ENCODE measurements at places on chromosomes 6 and 20. TPM values are rescaled to one million over a fixed set of nuclear protein-coding genes. Genes with fewer than 3 reads are reported as not detected.

Gene CST4
- not detected for total RNA-seq

Gene CASS4
- not detected for total RNA-seq

Gene SLCO4A1
- 26.9 TPM for total RNA-seq

Gene MAP3K5
- 2.9 TPM for total RNA-seq

- DNase-seq = no peak
These were observed 3.3 kb upstream of the TAAR5 start for GRCh38 chr6:132592855-132593254.

Gene WFDC5
- not detected for total RNA-seq

GRCh38 chr6:130368576-130368975, 2.8 kb downstream of the TMEM200A start:
- DNase-seq = no peak

Gene CLVS2
- 0.20 TPM for total RNA-seq

Gene PGM3
- total RNA-seq = 8.6 TPM

GRCh38 chr6:37987018-37987417, 167.5 kb downstream of the ZFAND3 start:
- no peak for DNase-seq

DNA sequence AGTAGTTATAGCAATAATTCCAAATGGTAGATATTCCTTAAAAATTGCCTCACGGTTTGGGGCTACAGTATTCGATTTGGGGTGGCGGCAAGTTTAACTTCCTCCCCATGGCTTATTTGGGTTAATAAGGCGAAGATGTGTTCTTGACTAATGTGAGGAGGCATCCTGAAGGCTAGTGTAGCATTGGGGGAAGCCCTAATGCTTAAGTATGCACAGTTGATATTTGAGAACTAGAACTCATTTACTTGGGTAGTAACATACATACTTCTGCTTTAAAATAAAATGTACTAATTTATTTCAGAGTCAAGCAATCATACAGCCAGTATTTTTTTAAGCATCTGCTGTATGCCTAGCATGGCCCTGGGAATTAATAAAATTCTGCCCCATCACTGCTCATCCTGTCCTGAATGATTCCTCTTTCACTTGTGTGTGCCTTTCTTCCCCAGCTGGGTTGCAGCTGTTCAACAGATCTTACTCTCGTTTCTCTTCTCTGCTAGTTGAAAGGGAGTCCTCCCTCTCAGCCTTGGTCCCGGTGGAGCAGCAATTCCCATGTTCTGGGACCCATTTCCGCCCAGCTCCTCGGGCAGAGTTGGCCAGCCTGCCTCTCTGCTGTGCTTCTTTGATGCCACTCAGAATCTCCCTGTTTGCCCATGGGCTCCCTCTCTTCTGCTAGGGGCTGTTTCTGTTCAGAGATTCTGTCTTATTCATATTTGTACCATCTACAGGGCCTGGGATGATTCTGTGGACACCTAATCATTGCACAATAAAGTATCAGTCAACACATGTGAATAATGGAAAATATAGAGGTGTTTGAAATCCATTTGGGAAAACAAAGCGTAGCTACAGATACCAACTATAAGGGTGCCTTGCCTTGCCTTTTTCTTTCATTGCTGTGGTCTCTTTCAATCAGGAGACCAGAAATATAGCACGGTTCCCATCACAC, 104.8 kb downstream of the ARID1B start:
- DNase-seq = no peak

Gene SOX4
- 1.6 TPM for total RNA-seq

DNA sequence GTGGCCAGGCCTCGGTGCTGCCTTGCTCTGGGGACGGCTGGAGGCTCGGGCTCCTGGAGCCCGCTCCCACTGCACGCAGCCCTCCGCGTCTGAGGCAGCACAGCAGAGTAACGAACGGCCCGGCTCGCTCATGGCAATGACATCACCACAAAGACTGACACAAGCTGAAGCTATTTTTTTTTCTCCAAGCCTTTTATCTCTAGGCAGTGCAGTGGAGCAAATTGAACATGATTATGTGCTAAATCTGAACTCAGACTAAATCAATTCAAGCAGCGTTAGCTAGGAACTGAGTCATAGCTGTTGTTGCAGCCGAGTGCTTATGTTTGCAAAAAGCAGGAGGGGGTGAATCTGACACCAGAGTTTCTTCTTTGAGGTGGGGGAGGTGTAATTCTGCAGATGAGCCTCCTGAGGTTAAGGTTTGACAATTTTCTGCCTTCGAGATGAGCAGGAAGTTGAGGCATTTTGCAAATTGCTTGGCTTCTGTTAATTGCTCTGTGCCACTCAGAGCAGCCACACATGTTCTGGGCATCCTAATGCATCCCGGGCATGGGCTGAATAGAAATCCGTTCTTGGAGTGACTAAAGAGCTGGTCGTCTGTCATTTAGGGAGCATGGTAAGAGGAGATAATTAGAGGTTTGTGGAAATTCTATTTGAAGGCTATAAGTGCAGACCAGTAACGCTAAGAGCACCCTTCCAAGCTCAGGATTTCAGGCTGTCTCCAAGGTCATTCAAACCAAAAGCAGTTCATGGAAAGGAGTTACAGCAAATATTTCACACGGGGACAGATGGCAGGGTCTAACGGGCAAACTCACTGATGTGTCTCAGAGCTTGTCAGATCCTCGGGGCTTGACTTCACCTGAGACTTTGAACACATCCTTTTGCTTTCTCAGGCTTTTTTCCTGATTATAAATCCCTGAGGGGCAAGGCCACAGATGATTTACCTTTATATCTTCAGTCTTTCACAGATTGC, 155.1 kb upstream of the ENPP5 start:
- no peak for DNase-seq

Gene MCHR2
- total RNA-seq = not detected

Gene THEMIS
- total RNA-seq = 0.10 TPM

GRCh38 chr6:53309059-53309900, 39.5 kb downstream of the ELOVL5 start:
- no peak for DNase-seq

- DNase-seq = no peak
These were observed 451.0 kb upstream of the MARCKS start for GRCh38 chr6:113406048-113406695.

Gene XKR7
- not detected for total RNA-seq

Gene CALHM6
- total RNA-seq = 0.63 TPM

Gene IL17F
- not detected for total RNA-seq

DNA sequence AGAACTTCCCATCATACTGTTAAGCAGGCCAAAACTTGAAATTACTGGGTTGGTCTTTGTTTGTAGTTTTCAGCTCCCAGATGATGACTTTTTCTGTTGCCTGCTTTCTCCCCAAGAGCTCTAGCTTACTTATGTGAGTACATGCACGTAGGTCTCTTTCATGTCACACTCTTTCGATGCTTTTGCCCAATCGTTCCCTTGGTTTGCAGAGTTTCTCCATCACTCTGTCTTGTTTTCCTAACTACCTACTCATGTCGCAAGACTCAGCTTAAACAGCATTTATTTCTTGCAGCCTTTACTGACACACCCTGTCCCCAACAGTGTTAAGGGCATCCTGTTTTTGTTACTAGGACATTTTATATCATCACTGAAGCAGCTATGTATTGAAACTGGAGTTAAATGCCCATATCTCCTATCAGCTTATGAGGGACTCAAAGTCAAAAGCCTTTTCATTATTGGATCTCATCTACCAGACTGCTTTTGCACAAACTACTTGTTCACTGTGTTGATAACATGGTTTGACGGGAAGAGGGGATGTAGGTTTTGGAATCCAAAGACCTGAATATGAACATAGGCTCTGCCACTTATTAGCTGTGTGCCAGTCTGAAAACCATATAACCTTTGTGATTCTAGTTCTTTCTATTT, 2.9 kb downstream of the ARG1 start:
- DNase-seq = no peak

DNA sequence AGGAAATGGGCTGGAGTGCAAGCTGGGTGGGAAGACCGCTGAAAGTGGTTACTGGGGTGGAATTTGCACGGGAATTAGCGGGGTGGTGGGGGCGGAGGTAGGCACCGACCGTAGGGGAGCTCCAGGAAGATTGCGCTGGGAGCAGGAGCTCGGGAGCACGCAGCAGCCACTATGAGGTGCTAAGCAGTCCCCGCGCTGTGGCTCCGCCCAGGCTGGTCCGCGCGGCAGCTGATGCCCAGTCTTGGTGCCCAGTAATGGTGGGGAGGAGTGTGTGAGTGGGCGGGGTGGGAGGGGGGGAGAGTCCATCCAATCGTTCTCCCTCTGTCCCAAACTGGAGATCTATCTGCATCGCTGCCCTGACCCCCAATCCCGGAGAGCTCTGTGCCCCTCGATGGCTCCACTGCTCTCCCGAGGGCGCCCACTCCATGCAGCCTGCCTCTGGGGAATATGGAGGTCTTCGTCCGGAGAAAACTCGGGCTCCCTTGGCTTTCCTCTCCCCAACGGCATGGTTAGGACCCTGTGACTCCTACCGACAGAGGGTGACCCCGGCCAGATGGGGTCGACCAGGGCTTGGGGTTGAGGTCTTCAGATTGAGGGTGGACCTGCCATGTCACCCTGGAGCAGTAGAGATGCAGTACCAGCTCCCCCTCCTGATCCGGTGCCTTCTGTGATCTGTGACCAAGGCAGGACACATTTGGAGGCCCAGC, 5.3 kb downstream of the TP53TG5 start:
- peak; percentile 59 for DNase-seq

Gene SNRNP48
- total RNA-seq = 16.6 TPM

DNA sequence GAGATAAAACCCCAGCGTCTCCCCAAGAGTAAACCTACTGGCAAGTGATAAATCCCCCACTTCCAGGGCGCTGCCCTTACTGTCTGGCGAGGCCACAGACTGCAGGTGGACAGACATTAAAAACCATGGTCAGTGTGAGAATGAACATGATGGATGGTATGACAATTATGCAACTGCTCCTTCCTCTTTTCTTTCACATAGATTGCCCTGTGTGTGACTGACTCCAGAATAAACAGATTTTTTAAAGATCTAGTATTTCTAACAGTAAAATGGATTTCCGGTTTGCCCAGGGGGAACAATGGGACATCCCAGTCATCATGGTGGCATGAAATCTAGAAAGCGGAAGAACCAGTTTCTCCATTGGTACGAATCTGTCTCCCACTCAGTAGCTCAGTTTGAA, 153.7 kb downstream of the FOXC1 start:
- DNase-seq = no peak

- no peak for DNase-seq
These were observed 173.0 kb upstream of the SCGN start for GRCh38 chr6:25478973-25479372.

Gene MCUR1
- 9.5 TPM for total RNA-seq

- DNase-seq = no peak
These were observed 43.2 kb downstream of the PFDN4 start for GRCh38 chr20:54251096-54251495.

- DNase-seq = no peak
These were observed 12.1 kb upstream of the UBE2J1 start for GRCh38 chr6:89364586-89364985.

Gene ZNF133
- 15.8 TPM for total RNA-seq

Gene ATP6V1G2
- 0.51 TPM for total RNA-seq

GRCh38 chr20:50724851-50725723, 6.3 kb upstream of the PARD6B start:
- DNase-seq = peak; percentile 51

Gene FAM83C
- total RNA-seq = not detected

DNA sequence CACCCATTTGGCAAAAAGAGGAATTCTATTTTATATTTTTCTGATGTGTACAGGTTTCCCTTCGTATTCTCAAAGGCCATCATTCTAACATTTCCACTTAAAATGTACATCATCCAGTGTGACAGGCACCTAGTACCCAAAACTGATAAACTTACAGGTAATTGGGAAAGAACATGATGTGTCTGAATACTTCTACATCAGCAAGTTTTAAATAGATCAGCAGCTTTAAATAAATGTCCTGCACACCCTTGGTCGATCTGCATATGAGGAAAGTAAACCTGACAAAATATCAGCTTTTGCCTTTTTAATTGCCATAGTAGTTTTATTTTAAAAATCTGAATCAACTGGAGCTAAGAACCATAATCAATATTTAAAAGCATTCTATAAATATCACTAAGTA, 26.5 kb downstream of the TOMM6 start:
- no peak for DNase-seq

DNA sequence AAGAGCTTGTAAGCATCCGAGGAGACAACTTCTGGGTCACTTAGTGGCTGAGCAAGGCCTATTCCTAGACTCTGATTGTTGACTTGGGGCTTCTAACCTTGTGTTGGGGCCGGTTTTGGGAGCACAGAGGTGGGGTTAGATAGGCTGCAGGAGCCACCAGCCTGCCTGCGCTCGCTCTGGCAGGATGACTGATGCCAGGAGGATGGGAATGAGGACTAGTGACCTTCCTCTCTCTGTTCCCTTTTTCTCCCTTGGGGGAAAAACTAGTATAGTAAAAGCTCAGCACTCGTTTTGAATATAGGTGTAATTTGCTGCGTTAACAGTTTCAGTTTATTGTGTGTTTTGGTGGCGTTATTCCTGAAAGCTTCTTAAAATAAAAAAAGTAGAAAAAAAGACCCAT, 141.5 kb downstream of the ARID1B start:
- no peak for DNase-seq

GRCh38 chr6:33962246-33963027, 158.6 kb upstream of the MLN start:
- DNase-seq = no peak

GRCh38 chr6:133637436-133637835, 251.5 kb upstream of the TCF21 start:
- DNase-seq = no peak

GRCh38 chr6:80769106-80769505, 662.6 kb downstream of the BCKDHB start:
- DNase-seq = peak; percentile 10

DNA sequence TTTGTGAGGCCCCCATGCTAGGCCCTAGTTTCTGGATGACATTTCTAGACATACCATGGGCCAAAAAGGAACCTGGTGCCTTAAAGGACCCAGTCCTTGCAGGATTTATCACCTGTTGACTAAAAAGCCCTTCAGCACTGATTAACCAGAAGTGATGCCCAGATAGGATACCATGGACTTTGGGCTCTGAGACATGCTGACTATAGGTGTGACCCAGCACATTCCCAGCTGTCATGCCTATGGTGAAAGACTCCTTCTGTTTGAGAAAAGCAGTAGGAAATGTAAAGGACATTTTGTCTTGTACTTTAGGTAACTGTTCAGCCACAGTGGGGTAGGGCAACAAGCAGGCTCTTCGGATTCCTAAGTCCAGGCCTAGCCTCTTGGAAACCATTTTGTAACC, 724.2 kb downstream of the CD109 start:
- DNase-seq = no peak

GRCh38 chr6:27065183-27065582, 182.3 kb upstream of the PRSS16 start:
- DNase-seq = no peak

Gene ZC2HC1B
- total RNA-seq = not detected

GRCh38 chr6:166079841-166080240, 87.8 kb downstream of the TBXT start:
- no peak for DNase-seq

DNA sequence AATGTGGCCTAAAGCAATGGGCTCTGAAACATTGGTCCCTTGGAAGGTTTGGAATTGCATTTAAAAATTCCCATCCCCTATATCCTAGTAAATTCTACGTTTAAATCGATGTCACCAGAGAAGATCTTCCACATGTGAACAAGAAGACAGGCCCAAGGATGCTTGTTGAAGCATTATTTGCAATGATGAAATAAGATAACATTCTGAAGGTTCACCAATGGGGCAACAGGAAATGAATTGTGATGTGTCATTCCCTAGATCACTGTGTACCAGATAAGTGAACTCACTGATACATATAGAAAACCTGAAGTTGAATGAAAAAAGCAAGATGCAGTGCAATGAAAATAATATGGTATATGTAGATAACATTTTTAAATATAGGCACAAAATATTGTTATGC, 464.3 kb upstream of the BTBD3 start:
- DNase-seq = no peak

GRCh38 chr6:6674872-6675271, 86.4 kb downstream of the LY86 start:
- DNase-seq = no peak

Gene GNRH2
- not detected for total RNA-seq
